Germinal center (tissue), 1 donor: ENCODE measurements at places on chromosomes 5 and 9.

GRCh38 chr9:111078391-111079038, 40.2 kb upstream of the LPAR1 start:
- DNase-seq: no peak

GRCh38 chr5:9395706-9396105, 150.2 kb downstream of the SEMA5A start:
- no peak for DNase-seq

DNA sequence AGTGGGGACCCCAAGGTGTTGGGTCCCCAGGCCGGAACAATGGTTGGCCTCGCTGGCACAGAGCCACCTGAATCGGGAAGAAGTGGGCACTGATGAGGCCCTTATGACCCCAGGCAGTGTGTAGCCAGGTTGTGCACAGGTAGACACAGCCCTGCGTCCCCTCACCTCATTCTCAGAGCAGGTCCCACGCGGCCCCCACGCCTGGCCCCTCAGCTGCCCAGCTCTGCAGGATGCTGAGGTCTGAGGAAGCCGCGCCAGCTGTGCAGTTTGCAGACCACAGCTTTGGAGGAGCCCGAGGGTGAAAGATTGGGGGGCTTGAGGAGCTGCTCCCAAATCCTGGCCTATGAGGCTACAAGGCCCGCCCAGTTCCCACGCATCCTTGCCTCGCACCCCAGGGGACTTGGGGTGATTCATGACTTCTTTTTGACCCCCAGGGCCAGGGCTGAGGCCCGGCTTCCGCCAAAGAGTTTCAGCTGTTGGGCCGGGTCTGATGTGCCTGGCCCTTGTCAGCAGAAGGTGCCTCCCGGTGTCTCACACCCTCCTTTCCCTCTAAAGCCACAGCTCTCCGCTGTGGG, 87.8 kb upstream of the PHYKPL start:
- DNase-seq: no peak

DNA sequence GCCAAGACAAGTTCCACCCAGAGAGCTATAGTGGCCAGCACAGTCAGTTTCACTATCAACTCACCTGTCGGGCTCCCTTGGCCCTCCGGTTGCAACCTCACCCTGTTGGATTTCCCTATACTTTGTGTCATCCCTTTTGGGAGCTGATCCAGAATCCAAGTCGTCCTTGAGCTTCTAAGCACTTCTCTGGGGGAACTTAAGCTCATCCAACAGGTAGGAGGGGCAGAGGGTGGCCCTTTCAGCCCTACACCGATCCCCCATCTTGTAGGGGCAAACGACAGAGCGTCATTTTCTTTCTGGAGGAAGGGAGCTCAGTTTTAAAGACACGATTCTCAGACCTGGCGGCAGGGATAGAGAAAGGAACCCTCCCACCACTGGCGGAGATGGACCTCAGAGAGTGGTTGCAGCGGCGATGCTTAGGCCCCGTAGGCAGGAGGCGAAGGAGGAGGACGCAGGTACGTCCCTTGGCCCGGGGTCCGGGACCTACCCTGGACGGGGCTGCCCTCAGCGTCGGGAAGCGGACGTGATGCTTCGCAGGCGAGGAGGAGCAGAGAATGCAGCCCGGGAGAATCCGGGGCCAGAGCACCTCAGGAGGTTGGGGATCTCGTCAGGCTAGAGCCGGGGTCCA, 519 bp downstream of the ZER1 start:
- DNase-seq: no peak

GRCh38 chr5:30050056-30050815, 1143.2 kb upstream of the CDH6 start:
- no peak for DNase-seq

DNA sequence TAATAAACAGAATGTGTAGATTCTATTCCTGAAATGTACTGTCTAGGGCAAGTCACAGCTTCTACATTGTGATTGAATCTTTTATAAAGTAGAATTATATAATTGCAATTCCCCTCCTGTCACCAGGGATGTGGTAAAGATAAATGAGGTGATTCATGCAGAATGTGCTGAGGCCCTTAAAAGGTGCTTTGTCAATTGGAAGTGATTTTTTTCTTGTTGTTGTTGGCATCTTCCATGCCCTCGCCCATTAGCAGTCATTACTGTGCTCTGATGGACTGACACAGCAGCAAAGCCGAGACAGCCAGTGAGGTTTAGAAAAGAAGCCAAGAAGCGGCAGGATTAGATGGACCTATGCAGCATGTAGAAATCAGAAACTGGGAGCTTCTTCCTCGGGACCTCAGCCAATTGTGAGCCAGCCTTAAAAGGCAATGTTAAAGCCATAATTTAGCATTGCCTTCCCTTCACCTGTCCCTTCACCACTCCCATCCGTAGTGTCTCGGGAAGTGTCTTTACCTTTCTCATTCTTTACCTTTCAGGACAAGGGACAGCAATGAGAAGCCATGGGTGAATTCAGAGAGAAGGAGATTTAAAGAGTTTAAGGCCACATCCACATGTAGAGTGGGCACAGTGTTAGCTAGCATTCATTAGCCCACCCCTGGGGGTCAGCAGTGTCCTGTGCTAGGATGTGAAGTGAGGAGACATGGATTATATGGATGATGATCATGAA, 257.8 kb downstream of the PLK2 start:
- no peak for DNase-seq

DNA sequence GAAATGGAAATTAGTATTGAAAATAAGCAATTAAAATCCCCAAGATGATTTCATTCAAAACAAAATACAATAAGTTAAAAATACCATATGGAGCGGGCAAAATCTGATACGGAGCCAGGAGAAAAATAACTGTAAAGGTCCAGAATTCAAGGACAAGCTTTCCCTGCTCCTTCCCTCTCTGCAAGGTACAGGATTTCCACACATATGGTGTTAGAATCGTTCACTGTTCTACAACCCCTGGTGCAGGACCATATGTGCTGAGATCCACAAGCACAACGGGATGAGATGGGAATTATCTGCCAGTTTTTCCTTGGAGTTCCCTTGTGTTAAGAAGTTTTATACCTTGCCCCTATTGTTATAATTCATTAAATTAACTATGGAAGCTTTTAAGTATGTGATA, 94.7 kb upstream of the DMAC1 start:
- DNase-seq: no peak
